ENCODE measurements at places on chromosomes 12 and 14. TPM values are rescaled to one million over a fixed set of nuclear protein-coding genes. Genes with fewer than 3 reads are reported as not detected.

- no peak for DNase-seq
Observed at GRCh38 chr12:3592856-3593625, 102.0 kb downstream of the PRMT8 start.

DNA sequence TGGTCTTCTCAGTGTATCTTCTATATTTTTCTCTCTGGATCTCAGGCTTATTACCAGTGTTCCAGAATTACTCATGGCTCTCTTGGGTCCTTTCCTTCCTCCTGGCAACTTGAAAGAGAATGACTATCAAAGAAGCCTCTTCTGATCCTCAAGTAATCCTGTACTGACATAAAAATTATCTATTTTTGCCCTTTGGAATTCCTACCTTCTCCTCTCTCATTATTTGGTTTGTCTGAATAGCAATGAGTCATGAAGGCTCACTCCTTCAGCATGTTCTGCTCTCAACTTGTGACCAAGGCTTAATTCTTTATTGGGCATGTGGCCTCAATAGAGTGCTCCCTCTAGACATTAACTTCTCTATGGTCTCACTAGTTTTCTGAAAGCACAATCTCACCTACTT lies 553.6 kb upstream of the ATP2B1 start:
- no peak for DNase-seq

The BRI3BP gene
- total RNA-seq = 11.1 TPM

DNA sequence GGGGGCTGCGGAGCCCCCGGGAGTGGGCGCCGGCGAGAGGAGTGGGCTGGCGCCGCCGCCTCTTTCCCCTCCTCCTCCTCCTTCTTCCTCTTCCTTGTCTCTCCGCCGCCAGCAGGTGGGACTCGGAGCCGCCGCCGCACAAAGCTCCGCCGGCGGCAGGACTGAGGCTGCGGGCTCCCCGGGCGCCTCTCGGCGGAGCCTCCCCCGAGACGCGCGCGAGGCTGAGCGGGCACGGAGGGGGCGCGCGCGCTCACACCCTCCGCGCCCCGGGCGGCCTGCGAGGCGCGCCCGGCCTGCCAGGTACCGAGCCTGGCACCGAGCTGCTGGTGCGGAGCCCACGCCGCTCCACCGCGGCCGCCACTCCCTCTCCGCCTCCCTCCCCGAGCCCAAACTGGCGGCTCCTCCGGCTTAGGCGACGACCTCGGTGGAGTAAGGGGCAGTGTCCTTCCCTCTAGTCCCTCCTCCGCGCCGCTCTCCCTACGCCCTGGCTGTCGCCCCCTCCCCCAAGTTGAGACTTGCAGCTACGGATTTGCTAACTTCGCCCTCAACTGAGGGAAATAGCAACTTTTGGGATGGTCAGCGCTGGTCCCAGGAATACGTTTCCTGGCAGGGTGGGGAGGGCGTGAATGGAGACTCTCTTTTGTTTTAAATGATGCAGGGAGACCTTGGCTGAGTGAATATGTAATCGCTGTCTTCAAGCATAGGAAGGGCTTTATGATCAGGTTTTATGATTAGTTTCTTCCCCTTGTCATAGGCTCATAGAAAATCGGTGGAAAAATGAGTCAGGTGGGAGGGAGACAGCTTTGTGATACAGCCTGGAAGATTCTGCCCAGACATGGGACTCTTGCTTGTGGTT lies 199.5 kb upstream of the CAND1 start:
- DNase-seq = peak; percentile 41

The FRMD6 gene
- total RNA-seq = 40.7 TPM

- DNase-seq = no peak
Observed at GRCh38 chr14:24236689-24237462, 4.1 kb downstream of the GMPR2 start.

- DNase-seq = no peak
Observed at GRCh38 chr14:47826809-47827208, 151.4 kb upstream of the MDGA2 start.

The OAS1 gene
- total RNA-seq = not detected

The CDKL1 gene
- total RNA-seq = 1.5 TPM

GRCh38 chr12:26465419-26466097 lies 270.2 kb downstream of the SSPN start:
- no peak for DNase-seq

- no peak for DNase-seq
Observed at GRCh38 chr12:53231921-53232645, at the start of gene RARG. TSS of gene RARG (minus strand) at chr12:53232209. CDS start at chr12:53227545, 4,664 bp downstream.

DNA sequence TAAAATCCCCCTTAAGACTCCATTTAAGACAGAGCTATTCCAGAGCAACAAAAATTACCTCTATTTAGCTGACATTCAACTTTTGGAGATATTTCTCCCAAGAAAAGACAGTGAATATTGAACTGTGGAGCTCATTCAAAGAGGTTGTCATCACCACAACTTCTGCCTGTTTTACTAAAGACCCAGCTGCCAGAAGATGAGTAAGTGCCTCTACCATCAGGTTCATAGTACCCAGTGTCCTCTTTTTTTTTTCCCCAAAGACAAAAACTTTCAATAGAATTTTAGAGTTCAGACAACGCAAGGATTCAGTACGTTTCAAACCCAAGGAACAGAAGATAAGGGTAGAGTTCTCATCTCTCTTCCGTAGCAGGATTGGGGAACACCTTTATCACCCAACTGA lies 461.3 kb downstream of the BCAT1 start:
- DNase-seq = no peak
